NCI-H510A treated with DMSO at 0.1 percent for 48 hours (cell line): ENCODE measurements at places on chromosomes 7 and 10.
A peak's percentile ranks its signal among the peaks of the same experiment; 100 is the strongest.

DNA sequence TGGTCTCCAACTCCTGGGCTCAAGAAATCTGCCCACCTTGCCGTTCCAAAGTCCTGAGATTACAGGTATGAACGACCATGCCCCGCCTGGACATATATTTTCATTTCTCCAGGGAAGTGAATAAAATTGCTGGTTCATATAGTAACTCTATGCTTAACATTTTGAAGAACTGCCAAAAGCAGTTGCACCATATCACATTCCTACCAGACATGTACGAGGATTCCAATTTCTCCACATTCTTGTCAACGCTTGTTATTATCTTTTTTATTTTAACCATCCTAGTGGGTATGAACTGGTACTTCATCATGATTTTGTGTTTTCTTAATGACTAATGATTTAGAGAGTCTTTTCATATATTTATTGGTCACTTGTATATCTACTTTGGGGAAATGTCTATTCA lies 21.9 kb upstream of the CPN1 start:
- DNase-seq, result no peak

DNA sequence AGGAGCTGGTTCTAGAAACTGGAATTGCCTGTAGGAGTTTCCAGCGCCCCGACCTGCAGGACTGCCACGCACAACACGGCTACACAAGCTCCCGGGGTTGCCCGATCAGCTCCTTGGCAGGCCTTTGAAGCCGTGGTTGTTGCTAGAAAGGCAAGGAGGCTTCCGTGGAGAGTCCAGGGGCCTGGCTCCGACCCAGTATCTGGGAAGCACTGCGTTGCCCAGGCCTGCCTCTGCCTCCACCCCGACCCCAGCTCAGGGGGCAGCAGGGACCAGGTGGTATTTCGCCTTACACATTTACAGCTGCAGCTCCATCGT lies 54.4 kb downstream of the PROSER2 start:
- no peak for DNase-seq

GRCh38 chr10:688312-689120 lies 952 bp downstream of the DIP2C start:
- peak; percentile 34 for DNase-seq

GRCh38 chr7:70008466-70008865 lies 410.2 kb downstream of the AUTS2 start:
- DNase-seq, result no peak

- DNase-seq, result no peak
Measured at GRCh38 chr10:32963096-32963495, 5.1 kb upstream of the ITGB1 start.

DNA sequence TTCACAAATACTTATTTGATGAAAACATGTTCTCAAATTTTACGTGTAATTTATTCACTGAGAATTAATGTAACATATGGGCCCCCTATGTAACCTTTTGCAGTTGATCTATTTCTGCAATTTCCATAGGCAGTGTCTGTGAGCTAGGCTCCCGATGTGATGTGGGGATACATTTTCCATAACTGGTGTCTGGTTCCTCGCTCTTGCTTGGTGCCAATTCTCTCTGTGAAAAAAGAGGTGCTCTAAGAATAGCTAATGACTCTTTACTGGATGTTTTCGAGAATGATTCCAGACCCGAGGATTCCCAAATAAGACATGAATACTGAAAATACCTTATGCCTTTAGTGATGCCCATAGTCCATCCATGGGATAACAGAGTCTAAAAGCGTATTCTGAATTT lies 286.7 kb upstream of the FZD8 start:
- DNase-seq, result no peak

DNA sequence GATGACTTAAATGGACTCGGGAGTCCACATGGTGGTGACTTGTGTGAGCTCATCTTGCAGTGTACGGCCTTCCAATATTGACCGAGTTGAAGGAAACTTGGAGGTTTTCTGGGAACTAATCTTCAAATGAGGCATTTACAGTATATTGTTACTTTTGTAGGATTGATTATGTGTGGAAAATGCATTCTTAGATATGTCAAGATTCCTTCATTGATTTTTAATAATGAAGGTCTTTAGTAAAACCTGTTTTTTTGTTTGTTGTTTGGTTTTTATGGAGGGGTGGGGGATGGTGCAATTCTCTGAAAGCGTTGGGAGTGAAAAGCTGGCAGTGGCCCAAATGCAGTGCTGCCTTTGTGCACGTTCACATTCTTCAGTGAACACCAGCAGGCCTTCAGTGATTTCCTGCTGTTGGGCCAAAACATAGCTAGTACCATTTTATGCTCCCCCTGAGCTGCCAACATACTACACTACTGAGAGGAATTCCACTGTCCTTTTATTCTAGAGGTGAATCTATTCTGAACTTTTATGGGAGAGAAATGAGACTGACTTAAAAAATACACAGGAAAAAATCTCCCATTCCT lies 50.4 kb downstream of the CCNY start:
- peak; percentile 38 for DNase-seq

DNA sequence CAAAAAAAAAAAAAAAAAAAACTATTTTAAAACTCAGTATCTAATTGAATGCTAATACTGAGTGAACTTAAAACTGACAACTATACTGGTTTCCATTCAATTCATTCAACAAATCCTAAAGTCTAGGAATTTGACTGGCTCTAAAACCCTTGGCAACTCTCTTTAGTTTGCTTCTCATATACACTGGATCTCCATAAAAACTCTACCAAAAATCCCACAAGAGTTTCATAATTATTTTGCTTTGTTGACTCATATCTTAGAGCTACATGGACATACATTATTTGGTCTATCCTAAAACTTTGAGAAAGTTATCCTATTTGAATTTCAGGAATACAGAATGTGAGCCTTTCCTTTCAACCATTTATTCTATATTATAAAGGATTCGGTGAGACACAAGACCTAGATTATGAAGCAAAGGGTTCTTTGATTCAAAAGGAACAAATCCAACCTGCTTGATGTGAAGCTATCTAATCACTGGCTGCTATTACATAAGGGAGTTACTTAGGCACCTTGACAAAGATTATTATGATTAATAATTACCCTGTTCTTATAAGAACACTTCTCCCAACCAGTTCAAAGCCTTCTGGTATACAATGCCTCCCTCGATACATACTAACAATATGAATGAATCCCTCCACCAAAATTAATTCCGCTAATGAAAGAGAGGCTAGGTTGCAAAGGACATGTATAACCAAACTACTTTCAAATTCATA lies 15.8 kb upstream of the KMT2E start:
- no peak for DNase-seq

- no peak for DNase-seq
Measured at GRCh38 chr7:47442605-47442865, 139.4 kb downstream of the TNS3 start.

- DNase-seq, result no peak
Measured at GRCh38 chr7:28669330-28669729, 257.0 kb downstream of the CREB5 start.

- DNase-seq, result no peak
Measured at GRCh38 chr10:48731141-48731540, 46.5 kb downstream of the WDFY4 start.

GRCh38 chr7:21107101-21107500 lies 320.4 kb upstream of the SP8 start:
- DNase-seq, result no peak

DNA sequence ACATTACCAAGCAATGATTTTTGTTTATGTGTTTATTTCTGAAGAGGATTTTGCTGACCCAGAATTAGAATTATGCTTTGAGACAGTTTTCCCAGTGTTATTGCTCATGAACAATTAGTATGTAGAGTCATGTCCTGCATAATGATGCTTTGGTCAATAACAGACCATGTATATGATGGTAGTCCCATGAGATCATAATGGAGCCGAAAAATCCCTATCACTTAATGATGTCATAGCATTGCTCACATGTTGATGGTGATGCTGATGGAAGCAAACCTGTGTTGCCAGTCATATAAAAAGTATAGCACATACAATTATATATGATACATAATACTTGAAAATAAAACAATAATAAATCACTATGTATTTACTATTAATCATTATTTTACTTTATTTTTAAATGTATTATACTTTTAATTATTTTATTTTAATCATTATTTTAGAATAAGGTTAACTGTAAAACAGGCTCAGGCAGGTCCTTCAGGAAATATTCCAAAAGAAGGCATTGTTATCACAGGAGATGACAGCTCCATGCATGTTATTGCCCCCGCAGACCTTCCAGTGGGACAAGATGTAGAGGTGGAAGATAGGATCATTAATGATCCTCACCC lies 33.5 kb downstream of the AHR start:
- no peak for DNase-seq

GRCh38 chr10:80177781-80178636 lies 27.3 kb downstream of the ANXA11 start:
- DNase-seq, result no peak

- no peak for DNase-seq
Measured at GRCh38 chr7:51640841-51641240, 324.2 kb upstream of the COBL start.

DNA sequence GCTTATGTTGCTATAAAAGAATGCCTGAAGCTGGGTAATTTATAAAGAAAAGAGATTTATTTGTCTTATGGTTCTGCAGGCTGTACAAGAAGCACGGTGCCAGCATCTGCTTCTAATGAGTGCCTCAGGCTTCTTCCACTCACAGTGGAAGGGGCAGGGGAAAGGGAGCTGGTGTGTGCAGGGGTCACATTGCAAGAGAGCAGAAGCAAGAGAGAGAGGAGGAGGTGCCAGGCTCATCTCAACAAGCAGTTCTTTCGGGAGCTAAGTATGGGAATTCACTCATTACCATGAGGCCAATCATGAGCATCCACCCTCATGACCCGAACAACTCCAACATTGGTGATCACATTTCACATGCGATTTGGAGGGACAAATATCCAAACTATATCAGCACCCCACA lies 17.2 kb upstream of the SLK start:
- DNase-seq, result no peak

DNA sequence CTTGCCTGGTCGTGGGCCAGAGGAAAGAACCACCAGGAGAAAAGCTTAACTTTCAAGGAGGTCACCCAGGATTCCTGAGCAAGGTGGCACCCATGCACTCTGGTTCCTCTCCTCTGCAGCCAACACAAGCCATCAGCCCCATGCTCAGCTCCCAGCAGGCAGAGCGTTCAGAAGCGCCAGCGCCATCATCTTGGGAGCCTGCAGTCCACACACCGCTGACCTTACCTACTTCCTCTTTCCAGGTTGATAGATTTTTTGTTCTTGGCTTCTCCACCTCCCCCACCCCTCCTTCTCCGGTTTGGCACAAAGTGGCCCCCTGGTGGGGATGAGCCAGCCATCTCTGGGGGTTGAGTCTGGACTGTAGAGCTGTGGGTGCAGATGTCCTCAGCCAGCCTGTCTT lies 1.7 kb upstream of the WDR86 start:
- DNase-seq, result no peak

- peak; percentile 52 for DNase-seq
Measured at GRCh38 chr10:22315455-22316285, 518 bp upstream of the COMMD3 start.

DNA sequence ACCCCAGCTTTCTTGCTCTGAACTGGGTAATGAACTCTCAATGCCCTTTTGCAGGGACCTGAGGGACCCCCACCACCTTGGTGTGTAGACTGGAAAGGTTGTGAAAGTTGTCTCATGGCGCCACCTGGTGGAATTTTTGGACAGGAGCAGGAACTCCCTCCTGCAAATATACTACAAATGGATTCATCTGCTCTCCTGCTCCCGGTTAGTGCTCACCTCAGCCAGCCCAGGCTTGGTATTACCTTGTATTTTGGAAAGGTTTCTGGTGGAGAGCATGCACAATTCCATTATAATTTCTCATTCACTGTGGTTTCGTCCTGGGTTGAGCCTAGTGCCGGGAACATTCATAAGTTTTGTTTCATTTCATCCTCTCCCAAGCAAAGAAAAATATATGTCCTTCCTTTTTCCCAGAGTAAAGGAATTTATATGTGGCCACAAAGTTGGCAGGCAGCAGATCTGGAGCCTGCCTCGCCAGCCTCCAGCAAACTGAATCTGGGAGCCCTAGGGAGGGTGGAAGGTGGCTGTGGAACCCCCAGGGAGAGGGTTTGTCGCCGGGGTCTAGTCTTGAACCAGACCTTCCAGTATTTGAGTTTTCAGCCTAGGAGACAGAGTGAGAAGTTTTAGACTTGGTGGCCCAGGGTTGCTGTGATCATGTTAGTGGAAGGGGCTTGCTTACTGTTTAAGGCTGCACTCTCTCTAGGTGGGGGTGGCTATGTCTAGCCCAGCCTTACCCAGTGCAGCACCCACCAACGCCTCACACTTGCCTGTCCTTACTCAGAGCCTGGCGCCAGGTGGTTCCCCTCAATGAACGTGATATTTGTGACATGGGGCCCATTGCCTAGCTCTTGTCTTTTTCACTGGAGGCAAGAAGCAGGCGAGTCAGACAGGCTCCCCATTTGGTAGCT lies 9.5 kb downstream of the FAM241B start:
- peak; percentile 53 for DNase-seq

GRCh38 chr7:111405621-111406020 lies 156.7 kb downstream of the IMMP2L start:
- DNase-seq, result no peak

DNA sequence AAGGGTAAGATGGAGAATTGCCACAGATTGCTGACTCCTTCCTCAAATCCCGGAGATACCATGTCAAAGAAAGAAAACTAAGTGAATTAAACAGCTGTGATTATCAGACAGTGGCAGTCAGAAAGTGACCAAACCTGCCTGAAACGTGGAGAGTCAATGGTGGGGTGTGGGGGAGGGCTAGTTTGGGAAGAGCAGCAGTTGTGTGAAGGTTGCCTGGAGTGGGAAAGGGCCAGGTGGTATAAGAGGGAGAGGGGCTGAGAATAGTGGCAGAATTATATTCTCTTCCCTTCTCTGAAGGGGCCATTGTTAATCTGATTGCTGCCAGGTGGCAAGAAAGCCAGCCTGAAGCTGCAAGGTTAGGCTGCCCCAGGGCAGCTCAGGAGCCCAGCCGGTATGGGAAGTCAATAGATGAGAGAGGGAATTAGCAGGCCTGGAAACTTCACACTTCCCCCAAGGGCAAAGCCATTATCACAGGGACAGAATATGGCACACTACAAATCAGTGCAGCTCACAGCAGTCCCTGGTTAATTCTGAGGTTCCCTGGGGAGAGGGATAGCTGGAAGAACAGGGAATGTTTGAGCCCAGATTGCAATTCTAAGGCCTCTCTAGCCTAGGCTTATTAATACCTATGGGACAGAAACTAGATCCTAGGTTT lies 83.9 kb upstream of the ITGB1 start:
- no peak for DNase-seq

DNA sequence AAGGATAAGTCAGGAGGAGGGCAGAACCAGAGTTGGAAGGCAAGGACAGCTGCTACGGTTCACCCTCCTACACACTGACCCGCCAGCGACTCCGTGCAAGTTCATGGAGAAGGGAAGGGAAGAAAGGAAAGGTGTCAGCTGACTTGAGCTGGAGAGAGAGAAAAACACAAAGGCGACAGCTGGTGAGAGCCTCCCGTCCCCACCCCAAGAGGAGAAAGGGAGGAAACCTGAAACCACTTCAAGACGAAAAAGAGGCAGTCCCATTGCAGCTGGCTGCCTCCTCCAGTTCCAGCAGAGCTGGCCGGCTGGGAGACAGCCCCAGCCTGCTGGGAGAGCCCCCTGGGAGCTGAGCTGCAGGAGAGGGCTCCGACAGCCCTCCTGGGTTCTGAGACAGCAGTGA lies 75.2 kb downstream of the PARD3 start:
- DNase-seq, result peak; percentile 86
